ENCODE measurements at places on chromosomes 12 and 14. TPM values are rescaled to one million over a fixed set of nuclear protein-coding genes. Genes with fewer than 3 reads are reported as not detected.
A peak's percentile ranks its signal among the peaks of the same experiment; 100 is the strongest.

DNA sequence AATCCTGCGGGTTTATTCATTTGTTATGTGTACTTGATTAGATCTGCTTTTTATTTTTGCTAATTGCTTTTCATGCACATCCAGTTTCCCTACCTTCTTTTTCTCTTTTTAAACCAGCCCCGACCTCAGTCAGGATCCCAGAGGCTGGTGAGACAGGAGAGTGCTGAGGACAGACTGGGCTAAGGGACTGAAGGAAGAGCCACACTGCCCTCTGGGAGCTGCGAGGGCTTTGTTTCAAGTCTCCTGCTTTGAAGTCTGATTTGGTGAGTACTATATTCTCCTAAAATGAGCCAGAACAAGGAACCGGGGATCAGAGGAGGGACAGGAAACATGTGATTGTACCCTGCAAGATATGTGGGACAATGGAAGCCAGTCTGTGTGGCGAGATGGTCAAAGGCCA, 23.9 kb downstream of the PRICKLE1 start:
- no peak overlapping the region for H3K27ac ChIP-seq
- no peak overlapping the region for H3K4me3 ChIP-seq
- no peak for DNase-seq
- H3K36me3 ChIP-seq, result no peaks in the 10 kb centered on the region
- H3K4me1 ChIP-seq, result no peaks in the 10 kb centered on the region

DNA sequence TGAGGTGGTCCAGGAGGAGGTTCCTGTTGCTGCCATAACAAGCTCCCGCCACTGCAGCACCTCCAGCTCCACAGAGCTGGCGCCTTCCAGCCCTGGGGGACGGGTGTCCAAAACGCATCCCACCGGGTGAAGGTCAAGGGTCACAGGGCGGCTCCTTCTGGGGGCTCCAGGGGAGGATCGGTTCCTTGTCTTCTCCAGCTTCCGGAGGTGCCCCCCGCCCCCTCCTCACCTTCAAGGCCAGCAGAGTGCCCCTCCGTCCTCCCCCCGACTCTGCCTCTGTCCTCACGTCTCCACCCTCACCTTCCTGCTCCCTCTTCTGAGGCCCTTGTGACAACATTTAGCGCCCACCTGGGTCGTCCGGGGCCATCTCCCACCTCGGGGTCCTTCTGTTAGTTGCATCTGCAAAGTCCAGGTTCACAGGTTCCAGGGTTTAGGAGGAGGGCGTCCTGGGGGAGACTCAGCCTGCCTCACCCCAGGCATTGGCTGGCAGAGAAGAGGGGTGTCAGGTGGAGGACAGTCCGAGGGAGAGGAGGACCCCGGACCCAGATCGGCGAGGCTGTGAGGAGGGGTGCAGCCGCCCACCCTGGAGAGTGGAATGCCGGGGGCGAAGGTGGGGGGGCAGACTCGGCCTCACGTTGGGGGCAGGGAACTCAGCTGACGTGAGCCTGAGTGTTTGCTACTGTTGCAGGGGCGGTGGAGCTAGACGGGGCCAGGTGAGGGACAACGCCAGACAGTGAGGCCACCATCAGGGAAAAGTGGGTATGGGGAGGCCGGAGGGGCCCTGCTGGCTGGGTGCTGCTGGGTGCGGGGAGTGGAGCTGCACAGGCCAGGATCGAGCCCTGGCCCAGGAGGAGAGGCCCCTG, 205.5 kb upstream of the C14orf180 start:
- H3K27me3 ChIP-seq, result no peaks in the 10 kb centered on the region
- no peaks in the 10 kb centered on the region for H3K4me1 ChIP-seq
- no peaks in the 10 kb centered on the region for H3K36me3 ChIP-seq
- no peak overlapping the region for H3K27ac ChIP-seq

GRCh38 chr12:39752482-39753137, 133.0 kb upstream of the ABCD2 start:
- H3K27me3 ChIP-seq, result no peaks in the 10 kb centered on the region
- no peak overlapping the region for H3K4me3 ChIP-seq
- no peak overlapping the region for H3K27ac ChIP-seq
- H3K4me1 ChIP-seq, result no peaks in the 10 kb centered on the region
- no peak for DNase-seq
- H3K36me3 ChIP-seq, result no peaks in the 10 kb centered on the region

The AQP5 gene
- 1.1 TPM for total RNA-seq

- H3K36me3 ChIP-seq, result no peaks in the 10 kb centered on the region
- H3K27me3 ChIP-seq, result no peaks in the 10 kb centered on the region
- DNase-seq, result no peak
- no peak overlapping the region for H3K27ac ChIP-seq
- no peak overlapping the region for H3K4me3 ChIP-seq
Measured at GRCh38 chr12:124582108-124582424, 14.7 kb upstream of the NCOR2 start.

The KITLG gene
- 7.9 TPM for total RNA-seq

DNA sequence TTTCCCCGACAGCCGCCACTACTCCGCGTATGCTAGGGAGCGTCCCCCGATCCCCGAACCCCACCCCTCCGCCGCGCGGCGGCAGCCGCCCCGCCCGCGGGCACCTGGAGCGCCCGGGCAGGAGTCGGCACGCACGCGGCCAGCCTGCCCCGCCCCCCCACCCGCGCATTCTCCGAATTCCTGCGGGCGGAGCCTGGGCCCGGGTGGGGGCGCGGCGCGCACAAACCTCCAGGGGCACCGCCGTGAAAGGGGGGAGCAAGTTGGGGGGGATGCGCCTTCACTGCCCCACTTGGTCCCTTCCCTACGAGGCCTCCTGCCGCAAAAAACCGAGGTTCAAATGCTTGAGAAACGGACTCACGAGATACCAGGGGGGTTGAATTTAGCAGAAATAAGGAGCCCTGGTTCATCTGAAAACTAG, 1.7 kb downstream of the AJUBA start:
- peaks cover 52% of the 10 kb centered on the region for H3K4me1 ChIP-seq
- peak; percentile 82 for DNase-seq
- peak overlapping the region; percentile 87 for H3K27ac ChIP-seq
- no peaks in the 10 kb centered on the region for H3K27me3 ChIP-seq
- H3K4me3 ChIP-seq, result peak overlapping the region; percentile 73
- H3K36me3 ChIP-seq, result no peaks in the 10 kb centered on the region

GRCh38 chr12:117098361-117099217, 627 bp downstream of the TESC start:
- peak; percentile 21 for DNase-seq
- no peaks in the 10 kb centered on the region for H3K36me3 ChIP-seq
- no peaks in the 10 kb centered on the region for H3K27me3 ChIP-seq
- H3K4me3 ChIP-seq, result peak overlapping the region; percentile 43
- peaks cover 45% of the 10 kb centered on the region for H3K4me1 ChIP-seq
